IPS DF 6.9 (cell line): ENCODE measurements at places on chromosomes 16 and 17.

DNA sequence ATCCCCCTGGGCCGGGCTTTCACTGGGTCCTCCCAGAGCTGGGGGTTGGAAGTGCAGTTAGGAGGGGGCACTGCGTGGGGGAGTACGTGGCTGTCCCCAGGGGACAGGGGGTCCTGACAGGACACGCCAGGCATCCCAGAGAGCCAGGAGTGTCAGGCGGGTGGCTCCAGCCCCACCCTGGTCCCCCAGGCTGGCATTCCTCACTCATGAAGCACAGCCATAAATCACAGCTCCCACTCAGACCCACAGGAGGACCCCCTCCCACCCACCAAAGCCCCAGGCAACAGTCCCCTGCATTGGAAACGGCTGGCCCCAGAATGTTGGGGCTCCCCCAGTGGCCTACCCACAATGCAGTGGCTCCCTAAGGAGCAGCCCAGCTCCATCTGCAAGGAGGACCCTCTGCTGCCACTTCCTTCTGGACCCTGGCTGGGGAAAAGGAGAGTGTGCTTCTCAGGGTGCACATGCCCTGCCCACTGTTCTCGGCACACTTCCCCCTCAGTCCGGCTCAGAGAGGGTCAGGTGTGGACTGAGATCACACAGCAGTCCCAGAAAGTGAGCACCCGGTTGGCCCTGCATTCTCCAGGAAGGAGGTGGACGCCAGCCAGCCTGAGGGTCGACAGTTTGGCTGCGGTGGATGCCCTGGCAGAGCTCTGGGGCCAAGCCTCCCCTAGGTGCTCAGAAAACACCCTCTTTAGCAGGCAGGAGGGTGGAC lies 7.3 kb upstream of the FOXN1 start:
- no peak for DNase-seq

- DNase-seq = no peak
Observed at GRCh38 chr16:57647136-57647875, 18.9 kb downstream of the ADGRG1 start.

DNA sequence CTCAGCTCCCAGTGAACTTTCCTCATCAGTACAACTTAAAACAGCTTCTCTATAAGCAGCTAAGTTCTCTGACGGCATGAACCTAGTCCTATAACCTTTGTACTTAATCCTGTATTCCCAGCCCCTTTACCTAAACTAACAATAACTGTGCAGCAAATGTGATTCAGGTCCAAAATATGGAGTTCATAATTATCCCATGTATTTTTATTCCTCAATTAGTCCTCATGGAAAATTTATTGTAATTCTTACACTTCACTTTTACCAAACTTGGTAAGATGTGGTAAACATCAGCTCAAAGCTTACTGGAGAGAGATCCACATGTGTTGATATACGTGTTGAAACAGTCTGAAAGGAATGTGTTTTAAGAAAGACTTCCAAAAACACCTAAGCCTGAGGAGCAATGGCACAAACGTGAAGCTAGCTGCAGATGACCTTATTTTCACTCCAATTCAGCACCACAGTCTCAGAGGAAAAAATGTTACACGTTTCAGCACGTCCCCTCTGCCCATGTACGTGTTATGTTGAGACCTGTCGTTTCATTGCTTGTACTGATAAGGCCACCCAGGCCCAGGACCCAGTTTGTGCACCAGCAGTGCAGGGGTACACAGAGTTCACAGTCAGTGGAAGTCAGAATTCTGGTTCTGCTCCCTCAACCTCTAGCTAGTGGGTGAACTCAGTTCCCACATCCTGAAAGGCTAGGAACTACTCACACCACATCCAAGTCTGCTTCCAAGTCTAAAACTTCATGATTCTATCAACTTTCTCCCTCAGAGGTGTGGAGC lies 7.1 kb downstream of the USP31 start:
- no peak for DNase-seq

- peak; percentile 66 for DNase-seq
Observed at GRCh38 chr16:19086322-19087199, 19.1 kb downstream of the COQ7 start.
